ENCODE measurements at places on chromosomes 4 and X.
A peak's percentile ranks its signal among the peaks of the same experiment; 100 is the strongest.

GRCh38 chrX:2967584-2967983 is 38.4 kb upstream of the ARSD start:
- DNase-seq, result no peak

GRCh38 chr4:74433043-74433442 is 11.9 kb upstream of the AREG start:
- no peak for DNase-seq

DNA sequence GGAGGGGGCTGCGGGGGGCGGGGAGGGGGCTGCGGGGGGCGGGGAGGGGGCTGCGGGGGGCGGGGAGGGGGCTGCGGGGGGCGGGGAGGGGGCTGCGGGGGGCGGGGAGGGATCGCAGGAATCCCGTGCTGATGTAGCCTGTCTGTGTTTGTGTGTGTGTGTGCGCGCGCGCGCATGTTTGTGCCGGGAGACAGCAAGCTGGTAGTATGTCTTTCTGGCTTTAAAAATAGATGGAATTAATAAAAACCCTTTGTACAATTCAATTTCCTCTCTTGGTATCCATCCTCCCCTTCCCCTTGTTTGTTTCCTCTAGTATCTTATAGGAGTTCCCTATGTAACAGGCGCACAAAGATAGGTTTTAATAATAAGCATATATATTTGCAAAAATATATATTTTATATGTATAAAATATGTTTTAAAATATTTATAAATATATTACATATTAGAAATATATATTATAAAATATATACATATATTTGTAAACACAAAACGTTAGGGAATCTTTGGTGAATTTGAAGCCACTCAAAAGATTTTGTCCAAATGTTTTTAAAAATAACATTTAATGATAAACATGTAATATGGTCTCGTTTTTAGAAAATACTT is 782 bp downstream of the ARHGAP24 start:
- DNase-seq, result no peak

DNA sequence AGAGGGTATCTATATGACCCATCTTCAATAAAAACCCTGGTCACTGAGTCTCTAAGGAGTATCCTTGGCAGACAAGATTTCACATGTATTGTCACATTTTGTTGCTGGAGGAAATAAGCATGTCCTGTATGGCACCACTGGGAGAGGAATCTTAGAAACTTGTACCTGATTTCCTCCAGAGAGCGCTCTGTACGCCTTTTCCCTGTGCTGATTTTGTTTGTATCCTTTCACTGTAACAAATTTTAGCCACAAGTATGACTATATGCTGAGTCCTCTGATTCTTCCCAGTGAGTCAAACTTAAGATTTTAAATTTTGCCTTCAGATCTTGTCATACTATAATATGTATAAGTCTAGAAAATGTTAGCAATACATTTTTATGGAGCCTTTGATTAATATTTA is 102.8 kb downstream of the ITIH6 start:
- DNase-seq, result no peak

DNA sequence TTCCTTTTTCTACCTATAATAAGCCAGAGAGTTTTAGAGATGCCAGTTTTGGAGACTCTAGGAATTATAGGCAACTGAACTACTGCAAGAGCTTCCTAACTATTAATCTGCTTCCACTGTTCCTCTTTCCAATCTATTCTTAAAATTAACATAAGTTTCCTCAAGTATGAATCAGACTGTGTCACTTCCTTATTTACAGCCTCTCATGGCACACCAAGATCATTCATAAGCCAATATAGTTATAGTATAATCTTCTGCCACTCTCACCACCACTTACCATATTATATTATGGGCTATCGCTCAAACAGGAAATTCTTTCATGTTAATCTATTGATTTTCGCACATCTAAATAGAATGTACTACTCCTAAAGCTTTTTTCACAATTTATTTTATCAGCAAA is 383.5 kb downstream of the STPG2 start:
- no peak for DNase-seq

- DNase-seq, result no peak
Observed at GRCh38 chr4:71050809-71051208, 57.4 kb downstream of the DCK start.

- no peak for DNase-seq
Observed at GRCh38 chr4:101104312-101105052, 242.8 kb downstream of the PPP3CA start.

- no peak for DNase-seq
Observed at GRCh38 chr4:169791527-169792156, 33.9 kb upstream of the HPF1 start.

- DNase-seq, result no peak
Observed at GRCh38 chrX:50442426-50443116, 28.1 kb downstream of the DGKK start.

- no peak for DNase-seq
Observed at GRCh38 chr4:76655566-76656479, 220.8 kb downstream of the SHROOM3 start.

DNA sequence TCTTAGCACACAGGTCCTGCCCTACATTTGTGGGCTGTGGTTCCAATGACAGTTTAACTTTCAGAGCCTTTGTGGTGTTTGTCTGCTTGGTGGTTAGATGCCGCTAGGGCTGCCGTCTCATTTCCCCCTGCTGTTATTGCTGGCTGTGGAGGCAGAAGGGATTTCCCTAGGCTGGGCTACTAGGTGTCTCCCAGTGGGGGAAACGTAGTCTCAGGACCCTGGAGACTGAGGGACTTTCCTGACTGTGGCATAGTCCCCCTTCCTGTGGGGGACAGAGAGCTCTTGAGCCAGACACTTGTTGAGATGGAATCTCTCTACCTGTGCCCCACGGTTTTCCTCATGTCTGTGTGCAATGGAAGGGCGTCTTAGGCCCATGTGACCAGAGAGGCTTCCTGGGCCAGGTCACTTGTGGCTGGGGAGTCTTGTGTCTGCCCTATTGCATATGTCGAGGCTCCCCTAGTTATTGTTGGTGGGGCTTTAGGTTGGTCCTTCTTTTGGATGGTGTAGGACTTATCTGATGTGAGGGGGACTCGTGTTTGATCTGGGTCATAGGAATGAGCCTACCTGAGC is 68.2 kb downstream of the ARHGAP10 start:
- DNase-seq, result no peak

DNA sequence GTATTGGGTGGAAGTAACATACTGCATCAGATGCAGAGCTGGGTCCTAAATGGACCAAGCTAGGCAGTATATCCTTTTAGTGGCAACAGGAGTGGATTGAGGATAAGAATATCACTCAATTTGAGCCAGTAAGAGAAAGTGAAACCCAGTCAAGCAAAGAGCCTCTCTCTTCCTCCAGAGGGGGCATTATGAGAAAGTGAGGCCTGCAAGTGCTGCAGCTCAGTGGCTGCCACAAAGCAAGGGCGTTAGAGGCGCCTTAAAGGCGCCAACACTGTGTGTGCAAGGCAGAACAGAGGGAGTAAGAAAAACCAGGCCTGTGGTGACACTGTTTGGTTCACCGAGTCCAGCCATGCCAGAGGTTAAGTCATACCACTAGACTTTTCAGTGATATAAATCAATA is 17.5 kb downstream of the STX18 start:
- no peak for DNase-seq

- DNase-seq, result no peak
Observed at GRCh38 chr4:101147283-101147682, 200.0 kb downstream of the PPP3CA start.

GRCh38 chr4:120003193-120003592 is 63.5 kb downstream of the MAD2L1 start:
- no peak for DNase-seq

DNA sequence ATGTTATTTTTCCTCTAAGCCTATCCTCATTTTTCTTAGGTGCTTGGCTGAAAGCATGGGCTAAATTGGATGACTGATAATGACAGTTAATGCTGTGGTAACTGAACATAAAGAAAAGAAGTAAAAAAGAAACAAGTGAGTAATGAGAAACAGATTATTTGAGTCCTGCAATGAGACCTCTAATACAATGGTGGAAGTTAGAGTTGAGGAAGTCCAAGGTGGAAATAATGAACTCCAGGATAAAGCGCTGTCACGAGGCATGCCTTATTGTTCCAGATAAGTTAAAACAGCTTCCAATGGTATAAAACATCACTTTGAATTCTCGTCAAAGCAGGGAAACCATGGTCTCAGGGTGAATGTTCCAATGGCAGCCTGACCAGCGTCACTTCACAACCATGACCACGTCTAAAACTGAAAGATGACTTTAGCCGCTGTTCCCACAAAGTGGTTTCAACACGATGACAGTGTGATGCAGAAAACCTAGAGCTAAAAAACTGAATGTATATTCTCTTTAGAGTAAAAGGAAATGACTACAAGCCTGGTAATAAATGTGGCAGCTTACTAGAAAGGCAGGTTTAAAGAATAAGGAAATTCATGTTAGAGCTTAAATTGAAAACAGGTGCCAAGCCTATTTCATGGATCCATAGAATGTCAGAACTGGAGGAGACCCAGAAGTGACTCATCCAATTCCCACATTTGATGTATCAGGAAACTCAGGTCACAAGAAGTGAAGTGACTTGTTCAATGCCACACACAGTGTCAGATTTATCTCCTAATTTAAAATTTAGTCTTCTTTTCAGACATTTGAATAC is 202.6 kb upstream of the GYPA start:
- no peak for DNase-seq

DNA sequence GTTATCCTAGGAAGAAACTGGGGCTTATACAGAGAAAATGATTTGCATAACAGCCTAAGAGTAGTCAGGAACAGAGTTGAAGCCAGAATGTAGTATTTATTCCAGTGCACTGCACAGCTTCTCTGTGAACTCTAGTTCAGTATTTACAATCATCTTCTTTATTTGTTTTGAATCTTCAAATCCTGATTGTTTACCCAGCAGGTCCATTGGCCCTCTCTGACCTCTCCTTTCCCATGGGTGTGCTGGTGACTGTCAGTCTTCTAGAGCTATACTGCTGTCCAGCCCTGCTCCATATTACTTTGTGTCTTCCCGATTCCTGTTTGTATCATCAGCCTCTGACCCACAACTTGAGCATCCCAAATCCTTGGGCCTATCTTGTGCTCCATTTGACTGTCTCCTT is 301.9 kb upstream of the HS3ST1 start:
- DNase-seq, result no peak

DNA sequence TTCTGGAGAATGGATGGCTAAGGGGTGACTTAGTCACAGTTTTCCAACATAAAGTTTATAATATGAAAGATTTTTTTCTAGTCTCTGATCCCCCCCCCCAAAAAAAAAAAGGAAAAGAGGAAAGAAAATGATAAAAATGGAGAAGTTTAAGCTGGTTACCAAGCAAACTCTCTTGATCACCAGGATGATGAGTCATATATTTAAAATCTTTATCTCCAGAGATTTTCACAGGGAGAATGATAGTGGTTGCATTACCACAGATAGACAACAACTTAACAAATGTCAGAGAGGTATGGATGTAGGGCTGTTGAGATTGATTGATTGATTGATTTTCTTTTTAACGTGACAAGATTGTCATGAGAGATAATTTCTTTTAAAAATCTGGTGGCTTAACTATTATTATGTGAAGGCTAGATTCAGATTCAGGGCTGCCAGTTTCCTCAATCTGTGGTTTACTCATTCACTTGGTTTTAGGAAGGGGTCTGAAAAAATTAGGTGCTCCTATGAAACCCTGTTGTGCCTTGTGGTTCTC is 13.3 kb upstream of the TEX13C start:
- no peak for DNase-seq

DNA sequence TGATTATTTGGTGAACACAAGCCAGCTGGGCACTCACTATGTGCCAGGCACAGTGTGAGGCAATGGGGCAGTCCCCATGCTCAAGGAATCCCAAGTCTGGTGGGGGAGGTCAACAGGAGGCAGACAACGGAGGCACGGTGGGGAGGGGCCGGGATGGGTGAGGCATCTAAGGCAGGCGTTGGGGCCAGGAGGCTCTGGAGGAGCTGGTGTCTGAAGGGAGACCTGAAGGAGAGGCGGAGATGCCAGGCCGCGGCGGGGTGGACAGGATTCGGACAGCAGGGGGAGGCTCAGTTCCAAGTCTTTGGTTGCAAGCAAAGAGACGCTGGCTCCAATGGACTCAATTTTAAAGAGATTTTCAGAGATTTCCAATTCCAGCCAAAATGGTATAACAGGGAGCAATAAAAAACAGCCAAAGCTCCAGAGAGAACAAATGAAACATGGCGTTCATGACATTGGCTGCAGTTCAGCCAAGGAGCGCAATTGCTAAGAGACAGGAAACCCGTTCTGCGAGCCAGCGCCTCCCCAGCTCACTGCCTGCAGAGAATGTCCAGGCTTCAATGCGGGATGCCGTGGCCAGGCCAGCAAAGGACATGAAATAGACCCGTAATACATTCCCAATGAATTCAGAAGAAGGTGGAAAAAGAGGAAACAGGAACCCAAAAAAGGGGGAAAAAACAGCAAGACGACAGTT is 105.2 kb upstream of the LRPAP1 start:
- peak; percentile 80 for DNase-seq
